ENCODE measurements at places on chromosomes 16 and 17.

DNA sequence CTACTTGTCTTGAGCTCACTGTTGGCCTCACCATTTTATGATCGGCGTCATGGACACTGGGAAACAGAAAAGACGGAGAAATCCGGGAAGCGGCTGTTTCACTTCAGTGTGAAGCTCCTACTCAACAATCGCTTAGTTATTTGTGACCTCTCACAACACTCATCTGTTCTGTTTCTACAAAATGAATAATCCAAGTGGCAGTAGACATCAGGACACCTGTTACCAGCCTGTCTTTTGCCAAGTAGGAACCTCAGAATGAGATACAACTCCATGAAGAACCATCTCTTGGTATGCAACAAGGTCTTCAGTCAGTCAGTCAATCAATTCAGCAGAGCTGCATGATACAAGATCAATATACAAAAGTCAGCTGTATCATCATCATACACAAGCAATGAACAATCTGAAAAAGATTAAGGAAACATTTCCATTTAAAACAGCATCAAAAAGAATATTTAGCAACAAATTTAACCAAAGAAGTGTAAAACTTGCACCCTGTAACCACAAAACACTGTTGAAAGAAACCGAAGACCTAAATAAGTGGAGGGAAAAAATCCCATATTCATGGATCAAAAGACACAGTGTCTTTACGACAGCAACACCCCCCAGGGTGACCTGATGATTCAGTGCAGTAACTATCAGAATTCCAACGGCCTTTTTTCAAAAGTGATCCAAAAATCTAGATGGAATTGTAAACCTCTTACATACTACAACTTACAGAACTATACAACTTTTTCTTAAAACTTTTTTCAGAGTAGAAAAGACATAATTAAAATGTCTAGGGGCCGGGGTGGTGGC is 63.4 kb downstream of the ANKRD11 start:
- DNase-seq: no peak

DNA sequence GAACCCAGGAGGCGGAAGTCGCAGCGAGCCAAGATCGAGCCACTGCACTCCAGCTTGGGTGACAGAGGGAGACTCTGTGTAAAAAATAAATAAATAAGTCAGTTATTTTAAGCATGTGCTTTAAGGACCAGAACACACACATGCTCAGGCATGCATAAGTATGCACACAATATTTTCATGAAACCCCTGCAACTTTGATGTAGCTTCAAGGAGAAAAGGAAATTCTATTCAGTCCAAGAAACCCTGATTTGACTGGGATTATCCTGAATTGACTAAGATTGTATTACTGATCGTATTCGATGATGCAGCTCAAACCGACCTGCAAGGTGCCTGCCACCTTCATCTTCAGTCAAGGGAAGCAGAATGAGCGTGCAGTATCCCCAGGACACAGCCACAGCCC is 841 bp downstream of the TEKT5 start:
- no peak for DNase-seq

DNA sequence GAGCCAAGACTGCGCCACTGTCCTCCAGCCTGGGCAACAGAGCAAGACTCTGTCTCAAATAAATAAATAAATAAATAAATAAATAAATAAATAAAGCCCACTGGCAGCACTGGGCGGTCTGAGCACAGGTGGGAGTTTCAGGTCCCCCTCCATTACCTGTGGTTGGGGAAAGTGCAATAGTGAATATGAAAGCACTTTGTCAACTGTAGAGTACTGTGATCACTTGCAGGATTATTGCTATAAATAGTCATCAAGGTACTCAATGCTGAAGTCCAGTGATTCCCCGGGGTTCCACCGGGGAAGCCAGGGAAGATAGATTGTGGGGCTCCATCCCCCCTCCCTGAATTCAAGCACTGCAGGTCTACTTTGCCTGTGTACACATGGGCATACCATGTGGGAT is 42.7 kb upstream of the CPNE2 start:
- no peak for DNase-seq

DNA sequence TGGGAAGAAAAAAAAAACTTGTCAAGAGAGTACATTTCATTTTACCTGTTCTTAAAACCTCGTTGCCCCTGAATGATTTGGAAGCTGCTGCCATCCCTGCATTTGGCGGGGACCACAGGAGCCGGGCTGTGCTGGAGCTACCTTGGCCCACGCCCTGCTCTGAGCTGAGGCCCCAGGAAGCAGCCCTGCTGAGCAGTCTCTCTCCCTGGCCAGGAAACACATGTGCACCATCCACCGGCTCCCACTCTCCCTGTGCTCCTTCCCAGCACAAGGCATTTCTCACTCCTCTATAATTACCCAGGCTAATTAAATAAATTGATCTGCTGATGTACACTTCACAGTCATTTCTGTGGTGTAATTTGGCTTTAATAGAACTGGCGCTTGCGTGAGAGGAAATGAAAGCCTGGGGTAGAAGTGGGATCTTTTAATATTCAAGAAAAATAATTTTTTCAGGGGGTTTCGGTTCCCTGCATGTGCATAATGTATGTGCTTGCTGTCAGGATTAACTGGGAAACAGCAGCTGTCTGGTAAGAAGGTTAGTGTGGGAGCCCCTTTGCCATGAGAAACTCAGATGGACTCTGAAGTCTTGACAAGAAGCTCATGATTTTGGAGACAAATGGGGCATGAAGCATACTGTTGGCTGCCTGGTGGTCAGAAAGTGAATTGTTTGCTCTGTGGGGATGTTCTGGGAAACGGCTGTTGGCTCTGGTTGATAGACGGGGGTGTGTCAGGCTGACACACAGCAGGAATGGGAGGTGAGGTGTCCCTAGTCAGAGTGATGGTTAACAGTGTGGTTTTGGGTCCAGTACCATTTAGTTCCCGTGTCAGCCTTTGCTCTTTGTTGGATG is 252.3 kb upstream of the EEF2KMT start:
- DNase-seq: no peak

GRCh38 chr16:79768276-79768970 is 167.9 kb upstream of the MAF start:
- peak; percentile 19 for DNase-seq

- DNase-seq: peak; percentile 92
These were observed 120.5 kb downstream of the ZFHX3 start for GRCh38 chr16:72927199-72928089.

All from mammary epithelial cell (primary cell).